ENCODE measurements at places on chromosomes 5 and 9.

DNA sequence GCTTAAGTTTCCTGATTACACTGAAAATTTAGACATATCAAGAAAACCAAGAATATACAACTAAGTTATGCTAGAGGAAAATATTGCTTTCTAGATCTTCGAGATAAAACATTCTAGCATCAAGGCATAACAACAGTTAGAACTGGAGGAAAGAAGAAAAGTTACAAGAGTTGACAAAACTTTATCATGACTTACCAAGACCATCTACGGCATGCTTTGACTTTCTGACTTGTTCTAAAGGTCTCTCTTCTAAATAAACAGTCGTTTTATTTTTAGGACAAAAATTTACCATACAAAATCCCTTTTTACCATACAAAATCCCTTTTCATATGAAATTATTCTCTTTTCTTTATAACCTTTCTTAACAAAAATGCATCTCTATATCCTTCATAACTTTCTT, 1110.1 kb upstream of the CDH10 start:
- DNase-seq, result no peak

DNA sequence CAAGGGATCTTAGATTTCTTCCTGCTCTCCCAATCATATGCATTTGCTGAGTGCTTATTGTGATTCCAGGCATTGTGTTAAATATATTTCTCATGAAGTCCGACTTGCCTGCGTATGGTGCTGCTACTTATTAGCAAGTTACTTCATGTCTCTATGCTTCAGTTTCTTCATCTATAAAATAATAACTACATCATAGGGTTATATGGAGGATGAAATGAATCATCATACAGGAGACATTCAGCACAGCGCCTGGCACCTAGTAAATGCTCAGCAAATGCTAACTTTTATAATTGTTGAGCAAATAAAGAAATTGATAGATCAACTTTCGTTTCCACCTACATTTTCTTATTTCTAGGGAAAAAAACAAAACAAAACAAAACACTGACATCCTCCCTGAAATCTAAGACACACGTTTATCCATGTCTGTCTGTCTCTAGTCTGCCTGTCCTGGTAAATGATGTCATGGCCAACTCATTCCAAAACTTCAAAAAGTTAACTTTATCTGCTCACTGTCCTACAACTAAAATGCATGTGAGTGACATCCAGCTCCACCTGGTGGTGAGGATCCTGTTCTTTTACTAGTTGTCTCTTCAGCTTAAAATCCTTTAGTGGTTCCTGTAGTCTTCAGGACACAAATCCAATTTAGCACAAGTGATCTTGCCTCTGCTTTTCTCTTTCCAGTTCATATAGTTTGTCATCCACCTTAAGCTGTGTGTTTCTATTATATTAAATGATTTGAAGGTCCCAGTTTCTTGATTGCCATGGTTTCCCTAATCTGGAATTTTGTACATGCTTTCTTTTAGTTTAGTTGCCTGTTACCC, 27.7 kb downstream of the PPP3R2 start:
- no peak for DNase-seq

- DNase-seq, result no peak
Observed at GRCh38 chr9:1717882-1718281, 297.3 kb upstream of the SMARCA2 start.

- no peak for DNase-seq
Observed at GRCh38 chr5:64958757-64959391, 190.1 kb downstream of the CWC27 start.

DNA sequence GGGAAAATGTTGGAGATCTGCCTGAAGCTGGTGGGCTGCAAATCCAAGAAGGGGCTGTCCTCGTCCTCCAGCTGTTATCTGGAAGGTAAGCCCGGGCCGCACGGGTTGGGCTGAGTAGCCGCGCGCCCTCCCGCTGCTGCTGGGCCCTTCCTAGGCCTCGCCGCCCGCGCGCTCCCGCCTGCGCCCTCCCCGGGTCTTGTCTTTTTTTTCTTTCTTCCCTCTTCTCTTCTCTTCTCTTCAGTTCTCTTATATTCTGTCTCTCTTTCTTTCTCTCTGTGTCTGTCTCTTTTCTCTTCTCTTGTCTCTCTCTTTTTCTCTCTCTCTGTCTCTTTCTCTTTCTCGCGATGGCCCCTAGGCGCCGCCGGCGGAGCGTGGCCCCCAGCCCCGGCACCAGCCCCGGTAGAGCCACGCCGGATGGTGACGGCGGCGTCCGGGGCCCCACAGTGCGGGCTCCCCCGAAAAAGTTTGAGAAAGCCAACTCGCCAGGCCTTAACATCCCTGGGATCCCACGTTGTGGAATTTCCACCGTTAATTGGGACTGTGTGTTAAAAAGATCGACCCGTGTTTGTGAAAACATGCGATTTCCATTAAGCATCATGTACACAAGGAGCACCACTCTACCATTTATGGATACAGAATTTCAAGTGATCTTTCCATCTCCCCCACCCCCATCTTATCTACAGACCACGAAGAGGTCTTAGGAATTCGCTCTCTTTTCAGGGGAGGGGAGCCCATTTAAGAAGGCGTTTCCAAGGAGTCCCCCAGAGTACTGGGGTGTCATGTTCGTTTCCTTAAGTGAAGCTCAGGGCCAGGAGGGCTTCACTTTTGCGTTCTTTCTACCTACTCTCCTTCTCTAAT, 616 bp downstream of the ABL1 start:
- DNase-seq, result no peak

GRCh38 chr9:89806371-89807100, 201.7 kb downstream of the GADD45G start:
- DNase-seq, result no peak

DNA sequence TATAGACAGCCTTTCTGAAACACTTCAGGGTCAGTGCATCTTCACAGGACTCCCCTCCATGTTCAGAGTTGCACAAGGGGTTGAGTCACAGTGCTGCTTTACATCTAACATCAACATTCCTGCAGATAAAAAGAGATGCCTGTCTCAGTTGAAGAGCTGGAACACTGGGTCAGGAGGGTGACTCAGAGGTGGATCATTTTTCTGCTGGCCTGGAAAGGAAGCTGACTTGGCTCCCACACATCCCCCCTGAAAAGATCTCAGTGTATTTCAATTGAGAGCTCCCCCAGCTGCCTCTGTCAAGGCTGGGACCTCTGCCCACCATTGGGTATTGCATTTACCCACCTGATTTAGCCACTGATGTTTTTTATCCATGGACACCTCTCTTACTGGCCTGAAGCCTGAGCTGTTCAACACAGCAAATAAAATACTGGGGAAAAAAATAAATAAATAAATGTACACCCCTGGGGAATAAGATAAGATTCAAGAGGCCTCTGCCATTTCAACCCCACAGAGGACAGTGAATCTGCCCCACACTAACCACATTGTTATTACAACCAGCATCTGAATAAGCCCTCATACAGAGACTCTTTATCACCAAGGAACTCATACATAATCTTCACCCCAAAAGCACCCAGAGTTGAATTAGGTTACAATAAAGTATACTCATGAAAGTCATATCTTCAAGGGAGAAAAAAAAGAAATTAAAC, 716.4 kb downstream of the SEMA5A start:
- no peak for DNase-seq

Measured in effector memory CD4-positive, alpha-beta T cell (primary cell).